GOT3 (cell line): ENCODE measurements at places on chromosomes 12 and 14.

- no peak for DNase-seq
Measured at GRCh38 chr14:99159341-99160340, 112.4 kb downstream of the BCL11B start.

GRCh38 chr12:18461758-18462157 is 200.4 kb downstream of the PIK3C2G start:
- no peak for DNase-seq

GRCh38 chr12:45503899-45504298 is 225.6 kb upstream of the ARID2 start:
- no peak for DNase-seq

DNA sequence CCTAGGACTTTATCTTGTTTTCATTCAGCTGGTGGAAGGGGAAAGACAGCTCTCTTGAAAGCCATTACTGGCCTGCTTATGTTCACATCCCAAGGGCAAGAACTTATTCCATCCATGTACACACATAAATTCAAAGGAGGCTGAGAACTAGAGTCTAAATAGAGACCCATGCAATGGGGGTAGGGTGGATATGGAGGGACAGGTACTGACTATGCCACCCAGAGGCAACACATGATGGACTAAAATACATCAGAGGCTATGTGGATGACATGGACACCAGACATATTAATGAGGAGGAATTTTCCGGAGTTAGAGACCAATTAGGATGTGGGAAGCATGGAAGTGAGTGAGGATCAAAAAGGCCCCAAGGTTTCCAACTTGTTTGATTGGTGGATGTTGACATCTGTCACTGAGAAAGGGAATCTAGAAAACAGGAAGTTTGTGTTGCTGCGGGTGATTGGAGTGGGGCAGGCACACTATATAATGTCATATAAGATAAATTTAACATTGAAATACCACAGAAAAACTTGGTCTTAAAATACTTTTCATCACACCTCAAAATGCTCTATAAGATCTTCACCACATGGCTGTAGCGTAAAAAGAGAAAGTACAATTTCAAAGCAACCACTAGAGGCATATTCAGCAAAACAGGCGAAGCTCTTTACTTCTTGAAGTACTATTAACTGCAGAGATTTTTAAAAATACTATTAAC is 130.4 kb downstream of the GRIP1 start:
- DNase-seq, result no peak

GRCh38 chr14:68331991-68332390 is 460.9 kb downstream of the ZFP36L1 start:
- DNase-seq, result no peak

GRCh38 chr12:59594943-59595500 is 807 bp upstream of the SLC16A7 start:
- DNase-seq, result no peak

GRCh38 chr14:31934767-31935266 is 142.3 kb upstream of the ARHGAP5 start:
- no peak for DNase-seq
